ENCODE measurements at places on chromosomes 2 and 18. TPM values are rescaled to one million over a fixed set of nuclear protein-coding genes. Genes with fewer than 3 reads are reported as not detected.

TMEM17 gene
- total RNA-seq, result 2.6 TPM

PIGN gene
- total RNA-seq, result 30.4 TPM

FHOD3 gene
- 16.9 TPM for total RNA-seq

C1QL2 gene
- total RNA-seq, result not detected

MALT1 gene
- 37.8 TPM for total RNA-seq

CIDEA gene
- total RNA-seq, result 0.14 TPM

SLC9A4 gene
- total RNA-seq, result not detected

ST8SIA5 gene
- total RNA-seq, result not detected

XIRP2 gene
- total RNA-seq, result 1.9 TPM

GREB1L gene
- total RNA-seq, result 0.44 TPM

RBKS gene
- total RNA-seq, result 1.1 TPM

MPPE1 gene
- 23.0 TPM for total RNA-seq

KCNG2 gene
- total RNA-seq, result not detected

SMIM21 gene
- not detected for total RNA-seq

UGT1A10 gene
- total RNA-seq, result 0.22 TPM

TEX44 gene
- total RNA-seq, result not detected

NIFK gene
- total RNA-seq, result 62.4 TPM

GALR1 gene
- not detected for total RNA-seq

MYO7B gene
- 0.43 TPM for total RNA-seq

GAD1 gene
- 0.22 TPM for total RNA-seq

LYPD1 gene
- total RNA-seq, result 5.5 TPM

FRZB gene
- 0.14 TPM for total RNA-seq

PSD4 gene
- 1.1 TPM for total RNA-seq

BOLL gene
- not detected for total RNA-seq

SKOR2 gene
- not detected for total RNA-seq
